HepG2 (cell line): ENCODE measurements at places on chromosomes 4 and X. TPM values are rescaled to one million over a fixed set of nuclear protein-coding genes. Genes with fewer than 3 reads are reported as not detected.
A peak's percentile ranks its signal among the peaks of the same experiment; 100 is the strongest.

DNA sequence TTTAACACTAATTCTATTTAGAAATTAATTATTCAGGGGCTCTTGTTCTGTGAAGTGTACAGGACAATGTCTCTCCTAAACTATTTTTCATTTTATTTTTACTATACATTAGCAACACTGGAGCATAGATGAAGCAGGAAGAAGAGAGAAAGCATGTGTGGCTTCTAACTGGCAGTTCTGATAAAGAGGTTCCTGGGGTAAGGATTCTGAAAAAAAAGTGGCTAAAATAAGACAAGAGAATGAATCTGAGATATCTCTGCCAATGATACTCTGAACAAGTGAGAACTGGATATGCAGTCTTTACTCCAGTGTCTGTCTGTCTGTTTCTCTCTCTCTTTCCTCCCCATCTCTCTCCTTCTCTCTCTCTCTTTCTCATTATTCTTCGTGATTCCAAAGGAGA is 125.9 kb downstream of the MAML3 start:
- no peaks in the 10 kb centered on the region for H3K36me3 ChIP-seq
- no peak overlapping the region for H3K27ac ChIP-seq
- H3K27me3 ChIP-seq: peaks cover 11% of the 10 kb centered on the region; the same call in 2 of the 3 replicates
- no peaks in the 10 kb centered on the region for H3K4me1 ChIP-seq
- no peak overlapping the region for H3K4me3 ChIP-seq

Gene HOPX
- not detected in 2 replicates for total RNA-seq

DNA sequence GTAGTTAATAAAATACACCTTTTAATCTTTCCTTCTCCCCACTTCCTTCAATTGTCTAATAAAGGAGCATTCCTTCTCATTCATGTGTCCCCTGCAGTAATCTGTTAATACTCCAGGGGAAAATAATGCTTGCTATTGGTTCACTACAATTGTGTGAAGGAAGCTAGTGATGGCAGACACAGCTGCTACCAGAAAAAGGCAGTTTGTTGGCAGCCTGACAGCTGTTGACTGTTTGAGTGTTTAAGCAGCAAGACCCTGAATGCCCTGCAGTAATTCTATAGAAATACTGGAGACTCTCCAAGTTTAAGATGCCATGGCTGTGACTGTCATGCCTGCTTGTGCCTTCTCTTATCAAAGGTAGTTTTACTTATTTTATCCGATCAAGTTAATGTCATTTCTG is 359.5 kb downstream of the C4orf33 start:
- no peak overlapping the region for H3K27ac ChIP-seq
- no peaks in the 10 kb centered on the region for H3K36me3 ChIP-seq
- no peaks in the 10 kb centered on the region for H3K27me3 ChIP-seq
- no peak for DNase-seq

- H3K27ac ChIP-seq: no peak overlapping the region
- no peaks in the 10 kb centered on the region for H3K27me3 ChIP-seq
- H3K4me1 ChIP-seq: no peaks in the 10 kb centered on the region
- no peak for DNase-seq
These were observed 197.6 kb upstream of the FAM9B start for GRCh38 chrX:9231491-9231890.

DNA sequence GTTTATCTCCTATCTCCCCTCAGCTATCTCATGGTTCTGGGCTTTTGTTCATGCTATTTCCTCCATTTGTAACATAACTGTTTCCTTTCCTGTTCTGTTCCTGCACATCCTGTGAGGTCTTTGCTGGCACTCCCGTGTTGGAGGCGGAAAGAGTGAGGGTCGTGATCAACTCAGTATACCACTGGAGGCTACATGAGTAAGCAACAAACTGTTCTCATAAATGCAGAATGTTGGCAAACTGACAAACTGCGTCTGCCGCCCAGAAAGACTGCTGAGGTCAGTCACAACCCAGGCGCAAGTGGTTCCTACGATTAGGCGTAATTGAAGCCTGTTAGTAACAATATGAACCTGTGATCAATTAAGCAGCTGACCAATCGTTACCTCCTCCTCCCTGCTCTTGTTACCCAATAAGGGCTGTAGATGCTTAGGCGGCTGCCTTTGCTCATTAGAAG is 48.8 kb downstream of the C4orf33 start:
- no peak overlapping the region for H3K4me3 ChIP-seq
- no peak for DNase-seq
- H3K36me3 ChIP-seq: no peaks in the 10 kb centered on the region

- H3K27me3 ChIP-seq: no peaks in the 10 kb centered on the region
- peak; percentile 65 for DNase-seq
- H3K4me1 ChIP-seq: peaks cover 19% of the 10 kb centered on the region; the same call in 1 of the 2 replicates
- no peak overlapping the region for H3K4me3 ChIP-seq
- peaks cover 37% of the 10 kb centered on the region for H3K36me3 ChIP-seq
These were observed 128.8 kb upstream of the GPC4 start for GRCh38 chrX:133544115-133544514.

DNA sequence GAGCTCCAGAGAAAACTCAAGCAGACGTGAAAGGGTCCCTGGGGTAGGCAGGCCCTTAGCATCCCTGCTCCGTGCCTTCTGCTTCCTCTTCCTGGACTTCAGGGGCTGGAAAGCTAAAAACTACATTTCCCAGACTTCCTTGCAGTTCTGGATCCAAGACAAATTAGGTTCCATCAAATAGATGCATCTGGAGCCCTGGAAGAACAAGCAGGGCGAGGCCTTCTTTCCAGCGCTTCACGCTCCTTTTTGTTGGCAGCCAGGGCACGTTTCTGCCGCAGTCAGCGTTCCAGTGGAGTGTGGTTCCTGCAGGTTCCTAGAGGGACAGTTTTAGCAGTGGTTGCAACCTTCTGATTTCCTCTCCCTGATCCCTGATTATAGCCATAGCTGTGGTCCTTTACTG is 53.6 kb upstream of the MSX1 start:
- no peaks in the 10 kb centered on the region for H3K27me3 ChIP-seq
- H3K4me3 ChIP-seq: no peak overlapping the region
- DNase-seq: no peak
- no peak overlapping the region for H3K27ac ChIP-seq

DNA sequence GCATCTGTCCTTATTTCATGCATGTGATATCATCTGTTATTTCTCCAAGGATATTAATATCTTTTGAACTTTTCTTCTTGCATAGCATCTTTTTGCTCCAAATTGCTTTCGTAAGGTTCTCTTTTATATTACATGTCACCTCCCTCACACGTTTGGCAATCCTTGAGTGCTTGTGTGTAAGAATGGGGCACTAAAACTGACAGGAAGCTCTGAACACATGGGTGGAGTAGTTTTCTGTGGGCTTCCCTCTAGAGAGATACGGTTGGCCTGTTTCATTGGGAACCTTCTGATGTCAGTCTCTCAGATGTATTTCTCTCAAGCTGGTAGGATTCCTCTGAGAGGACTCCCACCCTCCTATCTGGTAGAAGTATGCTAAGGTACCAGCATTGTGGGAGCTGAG is 223.0 kb downstream of the MID1 start:
- no peaks in the 10 kb centered on the region for H3K36me3 ChIP-seq
- no peak for DNase-seq
- H3K27me3 ChIP-seq: no peaks in the 10 kb centered on the region
- no peak overlapping the region for H3K27ac ChIP-seq

DNA sequence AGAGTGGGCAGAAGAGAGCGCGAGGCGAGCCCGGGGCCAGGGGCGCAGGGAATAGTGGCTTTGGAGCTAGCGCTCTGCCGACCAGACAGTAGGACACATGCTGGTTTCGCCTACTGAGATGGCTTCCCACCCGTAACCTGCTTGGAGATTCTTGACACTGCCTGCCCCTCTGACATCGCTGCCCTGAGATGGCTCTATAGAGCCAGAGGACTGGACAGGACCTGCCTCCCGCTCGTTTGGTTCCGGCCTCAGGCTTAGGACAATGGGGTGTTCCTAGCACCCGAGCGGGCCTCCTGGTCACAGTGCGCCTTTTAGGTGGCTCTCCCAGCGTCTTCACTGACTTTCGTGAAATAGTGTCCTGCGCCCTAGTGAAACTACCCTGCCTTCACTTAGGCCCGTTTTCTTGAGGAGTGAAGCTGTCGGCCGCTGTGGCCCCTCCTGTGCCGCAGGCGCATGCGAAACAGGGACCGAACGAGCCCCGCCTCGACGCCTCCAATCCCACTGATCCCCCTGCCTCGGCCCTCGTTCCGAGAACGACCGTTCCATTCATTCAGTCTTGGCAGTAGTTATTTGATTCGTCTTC is 608 bp downstream of the TAF1 start:
- peak overlapping the region; percentile 76 for H3K4me3 ChIP-seq
- peak overlapping the region; percentile 92 for H3K27ac ChIP-seq
- DNase-seq: no peak
- no peaks in the 10 kb centered on the region for H3K36me3 ChIP-seq
- no peaks in the 10 kb centered on the region for H3K27me3 ChIP-seq

Gene GRPR
- total RNA-seq: 0.04 TPM in 1 of 2 replicates, not detected in the other

Gene ADAM29
- not detected in 2 replicates for total RNA-seq

Gene HPGDS
- total RNA-seq: not detected in 2 replicates

DNA sequence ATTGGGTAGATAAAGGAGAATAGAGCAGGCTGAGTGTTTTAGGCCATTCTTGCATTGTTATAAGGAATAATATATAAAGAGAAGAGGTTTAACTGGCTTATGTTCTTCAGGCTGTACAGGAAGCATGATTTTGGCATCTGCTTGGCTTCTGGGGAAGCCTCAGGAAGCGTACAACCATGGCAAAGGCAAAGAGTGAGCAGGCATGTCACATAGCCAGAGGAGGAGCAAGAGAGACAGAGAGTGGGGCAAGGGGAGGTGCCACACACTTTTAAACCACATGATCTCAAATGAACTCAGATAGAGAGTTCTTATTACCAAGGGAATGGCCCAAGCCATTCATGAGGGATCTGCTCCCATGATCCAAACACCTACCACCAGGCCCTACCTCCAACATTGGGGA is 4.4 kb upstream of the METTL14 start:
- H3K4me3 ChIP-seq: no peak overlapping the region
- H3K4me1 ChIP-seq: peaks cover 23% of the 10 kb centered on the region
- no peak for DNase-seq
